ENCODE measurements at places on chromosomes 2 and 18.

- no peak for DNase-seq
Observed at GRCh38 chr18:45571714-45572113, 43.6 kb upstream of the SLC14A2 start.

DNA sequence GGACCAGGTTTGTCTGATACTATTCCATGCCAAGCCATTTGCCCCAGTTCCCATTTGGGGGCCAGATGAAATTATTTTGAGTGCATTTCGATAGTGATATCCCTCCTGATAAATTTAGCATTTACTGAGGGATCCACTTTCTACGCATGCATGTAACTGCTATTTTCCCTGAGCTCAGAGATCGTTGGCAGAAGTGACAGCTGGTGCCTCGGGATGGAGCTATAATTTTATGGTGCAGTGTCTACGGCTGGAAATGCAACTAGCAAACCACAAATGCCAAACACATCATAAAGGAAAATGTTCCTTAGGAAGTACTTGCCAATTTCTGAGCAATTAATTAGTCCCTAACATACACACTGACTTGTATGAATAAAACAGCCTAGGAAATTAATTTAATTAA is 254.8 kb downstream of the SLC8A1 start:
- DNase-seq, result no peak

DNA sequence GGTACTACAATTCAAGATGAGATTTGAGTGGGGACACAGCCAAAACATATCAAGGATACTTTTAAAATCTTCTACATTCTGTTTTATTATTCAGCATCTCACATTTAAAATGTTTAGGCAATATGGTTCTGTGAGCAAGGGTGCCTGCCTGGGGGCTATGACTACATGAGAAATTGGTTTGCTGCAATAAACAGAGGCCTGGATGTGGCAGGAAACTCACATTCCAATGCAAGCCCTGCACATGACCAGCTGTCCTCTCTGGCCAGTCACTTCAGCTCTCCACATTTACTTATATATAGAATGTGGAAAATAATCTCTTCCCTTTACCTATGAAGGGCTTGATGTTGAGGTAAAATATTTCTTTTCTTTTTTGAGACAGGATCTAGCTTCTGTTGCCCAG is 193.4 kb downstream of the LRRTM1 start:
- no peak for DNase-seq

DNA sequence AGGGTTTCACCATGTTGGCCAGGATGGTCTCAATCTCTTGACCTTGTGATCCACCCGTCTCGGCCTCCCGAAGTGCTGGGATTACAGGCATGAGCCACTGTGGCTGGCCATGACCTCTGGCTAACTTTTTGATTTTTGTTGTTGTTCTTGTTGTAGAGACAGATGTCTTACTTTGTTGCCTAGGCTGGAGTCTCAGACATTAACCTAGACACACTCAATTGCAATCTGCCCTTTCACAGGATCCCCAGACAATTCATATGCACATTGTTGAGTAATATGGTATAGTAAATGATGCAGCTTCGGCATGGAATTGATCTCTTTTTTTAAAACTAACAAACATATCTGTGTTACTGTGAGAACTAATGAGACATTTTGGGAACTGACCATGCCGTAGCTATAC is 130.5 kb upstream of the CCDC195 start:
- DNase-seq, result no peak

DNA sequence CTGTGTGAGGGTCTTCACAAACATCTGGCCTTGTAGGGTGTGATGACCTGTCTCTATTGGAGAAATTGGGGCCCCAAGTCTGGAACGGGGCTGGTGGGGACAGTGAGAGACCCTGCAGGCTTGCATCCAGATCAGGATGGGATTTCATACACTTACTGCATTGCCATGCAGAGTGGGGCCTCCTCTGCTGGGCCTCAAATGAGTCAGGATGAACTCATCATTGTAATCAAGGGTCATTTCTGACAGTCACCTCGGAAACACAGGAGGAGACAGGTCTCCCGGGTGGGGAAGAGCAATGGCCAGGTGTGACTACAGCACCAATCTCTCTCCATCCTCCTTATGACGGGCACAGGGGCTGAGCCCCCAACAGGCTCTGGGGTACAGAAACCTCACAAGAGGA is 48.1 kb upstream of the GALR1 start:
- no peak for DNase-seq

- DNase-seq, result no peak
Observed at GRCh38 chr2:10232096-10232815, 70.4 kb upstream of the HPCAL1 start.

GRCh38 chr18:23037646-23038045 is 97.6 kb upstream of the CABLES1 start:
- no peak for DNase-seq

DNA sequence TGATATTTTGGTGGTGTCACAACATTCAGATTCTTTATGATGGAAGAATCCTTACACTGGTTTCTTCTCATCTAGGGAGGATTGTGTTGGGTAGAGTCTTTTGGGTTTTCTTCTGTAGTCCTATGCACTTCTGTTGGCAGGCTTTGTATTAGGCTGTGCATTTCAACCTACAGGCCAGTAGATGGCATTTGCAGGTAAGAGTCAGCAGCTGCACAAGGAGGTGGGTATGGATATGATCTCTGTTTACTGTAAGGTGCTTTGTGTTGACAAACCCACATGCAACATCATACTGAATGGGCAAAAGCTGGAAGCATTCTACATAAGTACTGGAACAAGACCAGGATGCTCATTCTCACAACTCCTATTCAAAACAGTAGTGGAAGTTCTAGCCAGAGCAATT is 656.8 kb downstream of the METTL4 start:
- DNase-seq, result no peak

GRCh38 chr2:148479398-148479797 is 165.2 kb upstream of the EPC2 start:
- no peak for DNase-seq

GRCh38 chr18:23126376-23127056 is 8.8 kb upstream of the CABLES1 start:
- no peak for DNase-seq

GRCh38 chr2:132797071-132797470 is 127.1 kb upstream of the LYPD1 start:
- no peak for DNase-seq

DNA sequence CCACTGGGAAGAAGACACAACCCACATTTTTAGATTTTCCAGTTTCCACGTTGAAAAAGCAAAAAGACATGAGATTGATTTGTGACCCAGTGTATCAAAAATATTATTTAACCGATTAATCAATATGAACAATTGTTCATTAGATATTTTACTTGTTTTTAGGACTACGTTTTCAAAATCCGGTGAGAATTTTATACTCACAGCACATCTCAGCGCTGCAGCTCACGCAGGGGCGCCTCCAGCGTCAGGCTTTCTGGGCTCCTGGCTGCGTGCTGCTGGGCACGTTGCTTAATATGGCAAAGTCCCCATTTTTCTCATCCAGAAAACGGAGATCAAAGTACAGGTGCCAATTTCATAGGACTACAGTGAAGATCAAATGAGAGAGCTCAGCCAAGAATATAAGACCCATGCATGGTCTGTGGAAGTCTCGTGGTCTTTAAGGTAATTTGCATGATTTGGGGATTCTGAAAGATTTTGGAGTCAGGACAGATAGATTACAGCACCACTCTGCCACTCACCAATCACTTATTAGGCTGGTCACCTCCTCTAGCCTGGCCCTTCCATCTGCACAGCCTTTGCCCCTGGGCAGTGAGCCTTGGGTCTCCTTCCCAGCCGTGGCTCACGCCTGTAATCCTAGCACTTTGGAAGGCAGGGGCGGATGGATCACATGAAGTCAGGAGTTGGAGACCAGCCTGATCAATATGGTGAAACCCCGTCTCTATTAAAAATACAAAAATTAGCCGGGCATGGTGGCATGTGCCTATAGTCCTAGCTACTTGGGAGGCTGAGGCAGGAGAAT is 36.2 kb downstream of the PTPN18 start:
- DNase-seq, result no peak

GRCh38 chr2:150809103-150809502 is 321.6 kb upstream of the RND3 start:
- DNase-seq, result no peak

- DNase-seq, result no peak
Observed at GRCh38 chr18:26082475-26082874, 7.9 kb downstream of the SS18 start.

DNA sequence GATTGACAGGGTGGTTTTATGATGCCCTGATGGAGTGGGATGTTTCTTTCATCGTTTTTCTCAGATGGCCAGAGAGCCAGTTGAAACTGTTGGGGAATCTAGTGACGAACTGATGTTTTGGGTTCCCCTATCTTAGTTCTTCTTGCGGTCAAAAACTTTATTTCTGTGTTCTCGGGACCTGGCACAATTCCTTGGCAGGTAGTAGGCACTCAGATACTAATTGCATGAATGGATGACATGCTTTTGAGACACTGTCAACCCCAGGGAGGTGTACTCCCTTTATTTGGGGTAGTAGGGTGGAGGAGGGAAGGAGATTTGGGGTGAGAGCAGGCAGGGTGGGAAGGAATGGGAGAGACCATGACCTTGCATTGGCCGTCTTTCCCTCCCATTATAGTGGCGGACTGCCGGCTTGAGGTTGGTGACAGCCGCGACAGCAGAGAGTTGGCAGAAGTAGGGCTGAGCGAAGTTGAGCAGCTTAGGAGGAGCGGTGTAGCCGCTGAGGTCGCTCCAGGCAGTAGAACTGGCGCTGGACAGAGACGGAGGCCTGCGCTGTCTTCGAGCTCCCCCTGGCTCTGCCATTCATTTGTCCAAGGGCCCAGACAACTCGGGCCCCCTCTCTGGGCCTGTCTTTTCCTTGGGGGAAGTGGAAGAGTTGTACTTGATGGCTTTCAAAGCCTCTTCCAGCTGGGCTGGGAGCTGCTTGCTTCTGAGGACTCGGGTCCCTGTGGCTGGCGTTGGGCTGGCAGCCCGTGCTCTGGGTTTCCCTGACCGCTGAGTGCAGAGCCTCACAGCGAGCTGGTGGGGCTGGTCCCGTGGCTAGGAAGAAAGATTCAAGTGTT is 2.6 kb downstream of the TET3 start:
- no peak for DNase-seq

GRCh38 chr18:58290116-58290695 is 246.2 kb downstream of the NEDD4L start:
- peak; percentile 58 for DNase-seq

- DNase-seq, result no peak
Observed at GRCh38 chr18:14921547-14921946, 173.6 kb downstream of the ANKRD30B start.

- DNase-seq, result no peak
Observed at GRCh38 chr18:30271716-30272115, 770.8 kb downstream of the DSC3 start.

GRCh38 chr2:162824304-162824703 is 14.3 kb downstream of the KCNH7 start:
- no peak for DNase-seq

DNA sequence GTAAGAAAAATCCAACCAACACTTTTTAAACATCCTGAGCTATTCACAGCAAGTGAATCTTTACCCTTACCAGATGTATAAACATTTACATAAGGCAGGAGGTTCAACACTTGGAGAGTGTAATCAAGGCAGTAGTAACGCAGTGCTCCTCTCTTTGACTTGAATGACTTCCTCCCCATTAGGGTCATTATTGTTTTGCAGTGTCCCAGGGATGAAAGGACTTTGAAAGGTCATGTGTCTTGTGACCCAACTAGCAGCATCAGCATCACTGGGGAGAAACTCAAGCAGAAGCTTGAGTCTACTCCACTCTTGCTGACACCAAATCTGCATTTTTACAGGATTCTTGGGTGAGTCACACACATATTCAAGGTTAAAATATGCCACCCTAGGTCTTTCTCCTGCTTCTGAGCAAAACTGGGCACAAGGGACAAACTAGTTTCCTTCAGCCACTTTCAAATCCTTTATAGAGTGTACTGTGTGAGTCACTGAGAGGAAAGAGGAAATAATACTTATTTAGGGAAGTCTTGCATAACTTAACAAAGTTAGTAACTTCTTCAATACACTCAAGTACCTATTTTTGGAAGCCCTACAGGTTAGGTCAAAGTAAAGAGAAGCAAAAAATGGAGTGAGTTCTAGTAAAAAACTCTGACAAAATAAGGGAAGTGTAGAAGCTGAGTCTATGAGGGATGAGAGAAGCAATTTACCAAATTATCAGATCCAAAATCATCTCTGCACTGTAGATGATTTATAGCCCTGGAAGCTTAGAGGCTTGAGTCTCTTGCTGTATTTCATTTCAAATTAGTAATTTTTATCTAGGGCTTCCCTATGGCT is 51.0 kb upstream of the EML4 start:
- no peak for DNase-seq

Data from foreskin melanocyte (primary cell).